ENCODE measurements at places on chromosomes 3 and 15.
A peak's percentile ranks its signal among the peaks of the same experiment; 100 is the strongest.

DNA sequence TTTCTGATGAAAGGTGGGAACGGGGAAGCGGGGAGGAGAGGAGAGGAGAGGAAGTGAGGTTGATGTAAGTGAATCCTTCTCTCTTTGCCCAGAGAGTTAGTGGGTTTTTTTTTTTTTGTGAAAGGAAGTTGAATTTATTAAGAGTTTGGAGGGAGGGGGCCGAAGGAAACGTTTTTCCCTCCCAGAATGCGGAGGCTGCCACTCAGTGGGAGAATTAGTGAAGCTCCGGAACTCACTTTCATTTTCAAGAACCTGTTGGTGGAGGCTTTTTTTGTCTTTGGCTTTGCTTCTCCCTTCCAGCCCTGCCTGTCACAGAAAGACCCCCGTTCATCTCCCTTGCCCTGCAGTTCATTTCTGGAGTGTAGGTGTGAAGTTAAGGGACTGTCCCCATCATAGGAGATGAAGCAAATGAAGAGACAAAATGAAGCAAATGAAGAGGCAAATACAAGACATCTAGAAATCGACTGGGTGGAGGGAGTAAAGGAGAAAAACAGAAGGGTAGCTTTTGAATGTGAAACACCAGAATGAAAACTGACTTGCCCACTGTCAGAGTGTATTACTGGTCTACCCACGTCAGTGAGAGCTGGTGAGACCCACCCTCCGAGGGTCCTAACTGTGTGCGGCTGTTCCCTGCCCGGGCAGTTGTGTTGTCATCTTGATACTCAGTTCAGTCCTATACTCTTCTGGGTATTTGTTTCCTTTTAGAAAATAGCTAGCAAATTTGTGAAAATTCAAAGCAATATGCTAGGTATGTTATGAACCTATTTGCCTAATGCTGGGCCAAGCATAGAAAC, 91.5 kb downstream of the ITPR1 start:
- no peak for DNase-seq

- DNase-seq: peak; percentile 95
Observed at GRCh38 chr15:82045892-82046665, at the start of gene MEX3B. TSS of gene MEX3B (minus strand) at chr15:82046018. CDS start at chr15:82045705, 313 bp downstream.

DNA sequence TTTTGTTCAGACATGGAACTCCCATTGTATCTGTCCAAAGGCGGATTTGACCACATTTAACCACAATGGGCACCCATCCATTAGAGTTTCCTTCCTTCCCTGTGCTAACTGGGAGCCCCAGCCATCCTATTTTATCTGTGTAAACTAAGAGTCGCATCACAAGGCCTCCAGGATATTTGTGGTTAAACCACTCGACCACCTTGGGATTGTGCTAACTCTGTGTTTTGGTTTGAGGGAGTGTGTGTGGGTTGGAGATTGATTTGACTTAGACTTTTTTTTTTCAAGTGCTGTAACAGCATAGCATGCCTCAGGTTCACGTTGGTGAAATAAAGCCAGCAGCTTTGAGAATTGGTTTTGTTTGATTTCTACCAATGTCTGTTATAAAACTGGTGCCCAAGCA, 100.4 kb upstream of the TP63 start:
- DNase-seq: no peak

DNA sequence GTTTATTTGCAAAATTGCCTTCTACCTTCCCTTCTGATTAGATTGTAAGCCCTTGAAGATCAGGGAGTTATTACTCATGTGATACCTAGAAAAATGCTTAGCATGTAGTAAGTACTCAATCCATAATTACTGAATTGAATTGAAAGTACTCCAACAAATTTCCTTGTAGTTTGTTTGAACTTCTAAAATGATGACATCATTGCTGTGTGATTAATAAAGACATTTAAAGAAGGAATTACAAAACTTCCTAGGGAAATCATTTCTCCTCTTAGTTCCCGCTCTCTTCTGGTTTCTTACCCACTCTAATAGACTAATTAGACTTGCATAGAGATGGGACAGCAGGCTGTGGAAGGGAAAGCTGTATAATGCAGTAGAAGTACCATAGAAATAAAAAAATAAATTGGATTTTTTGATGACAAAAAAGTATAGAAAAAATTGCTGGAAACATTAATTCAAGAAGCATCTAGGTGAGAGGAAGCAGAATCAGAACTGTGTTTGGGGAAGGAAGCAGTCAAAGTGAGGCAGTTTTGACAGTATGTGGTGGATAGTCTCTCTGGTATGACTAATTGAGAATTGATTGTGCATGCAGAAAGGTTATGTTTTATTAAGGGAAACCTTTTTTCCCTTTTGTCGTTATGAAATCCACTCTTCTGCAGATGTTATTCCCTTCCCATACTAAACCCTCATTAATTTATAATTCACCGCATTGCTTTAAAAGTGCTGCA, 93.0 kb downstream of the ALCAM start:
- no peak for DNase-seq

DNA sequence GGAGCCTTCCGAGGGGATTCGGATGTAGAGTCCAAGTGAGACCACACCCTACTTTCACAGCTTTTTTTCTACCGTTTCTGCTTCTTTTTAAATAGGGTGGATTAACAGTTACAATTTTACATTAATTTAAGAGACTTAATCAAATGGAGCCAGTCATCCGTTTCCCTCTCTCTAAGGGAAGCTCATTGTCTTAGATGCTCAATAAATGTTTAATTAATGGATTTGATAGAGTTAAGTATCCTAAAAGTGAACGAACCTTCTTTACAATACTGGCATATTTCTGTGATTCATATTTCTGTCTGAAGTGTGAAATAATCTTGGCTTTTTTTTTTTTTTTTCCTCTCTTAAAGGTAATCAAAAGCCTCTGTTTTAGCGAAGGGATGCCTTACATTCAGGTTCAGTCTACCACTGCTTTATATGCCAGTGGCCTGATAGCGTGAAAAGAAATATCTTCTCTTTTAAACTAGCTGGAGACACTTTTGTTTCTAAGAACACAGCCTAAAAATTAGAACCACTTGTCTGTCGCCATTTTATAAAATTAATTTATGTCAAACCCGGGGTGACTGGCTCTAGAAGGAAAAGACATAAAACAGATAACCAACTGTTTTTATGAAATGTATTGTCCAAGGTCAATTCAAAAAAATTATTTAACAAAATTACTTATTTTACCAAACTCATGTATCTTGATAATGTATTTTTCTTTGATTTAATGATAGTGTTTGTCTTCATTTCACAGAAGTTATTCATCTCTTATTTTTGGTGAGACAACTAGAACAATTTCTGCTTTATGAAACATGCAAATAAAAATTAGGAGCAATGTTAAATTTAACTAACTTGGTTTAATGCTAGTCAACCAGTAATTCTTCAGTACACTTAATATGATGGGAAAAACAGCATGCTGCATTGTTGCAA, 2.5 kb upstream of the CTNNB1 start:
- DNase-seq: no peak

DNA sequence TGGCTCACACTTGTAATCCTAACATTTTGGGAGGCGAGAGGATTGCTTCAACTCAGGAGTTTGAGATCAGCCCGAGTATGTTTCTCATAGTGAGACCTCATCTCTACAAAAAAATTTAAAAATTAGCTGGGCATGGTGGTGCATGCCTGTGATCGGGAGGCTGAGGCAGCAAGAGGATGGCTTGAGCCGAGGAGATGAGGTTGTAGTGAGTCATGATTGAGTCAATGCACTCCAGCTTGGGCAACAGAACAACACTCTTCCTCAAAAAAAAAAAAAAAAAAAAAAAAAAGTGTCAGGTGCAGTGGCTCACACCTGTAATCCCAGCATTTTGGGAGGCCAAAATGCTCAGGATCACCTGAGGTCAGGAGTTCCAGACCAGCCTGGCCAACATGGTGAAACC, 2.4 kb downstream of the RPL39L start:
- DNase-seq: no peak

DNA sequence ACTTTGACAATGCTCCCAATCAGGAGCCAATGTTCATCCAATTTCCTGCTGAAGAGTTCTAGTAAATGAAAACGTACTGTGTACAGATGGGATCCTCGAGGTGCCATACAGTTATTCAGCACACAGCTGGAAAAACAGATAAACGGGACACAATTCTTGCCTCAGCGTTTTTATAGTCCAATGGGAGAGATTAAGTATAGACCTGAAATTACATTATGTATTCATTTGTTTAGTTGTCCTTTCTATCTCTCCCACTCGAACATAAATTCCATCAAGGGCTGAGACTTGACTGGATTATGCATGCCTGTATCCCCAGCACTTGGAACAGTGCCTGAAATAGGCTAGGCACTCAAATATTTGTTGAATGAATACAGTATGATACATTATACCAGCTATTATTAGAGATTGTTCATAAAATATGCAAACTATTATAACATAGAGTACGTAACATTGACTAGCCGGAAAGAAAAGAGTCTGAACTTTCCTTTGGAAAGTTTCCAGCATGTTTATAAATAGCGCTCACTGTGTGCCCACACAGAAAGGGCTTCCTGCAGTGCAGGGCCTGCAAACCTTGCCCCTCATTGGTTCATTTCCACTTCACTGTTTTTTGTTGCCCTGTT, 27.4 kb upstream of the SNTN start:
- DNase-seq: no peak

- no peak for DNase-seq
Observed at GRCh38 chr15:74202452-74203401, at the start of gene STRA6. TSS of gene STRA6 (minus strand) at chr15:74202787. CDS start at chr15:74202267, 520 bp downstream.

GRCh38 chr15:49905221-49905620, 213.8 kb downstream of the ATP8B4 start:
- DNase-seq: no peak

GRCh38 chr15:63122002-63122875, 578 bp downstream of the LACTB start:
- DNase-seq: peak; percentile 20

DNA sequence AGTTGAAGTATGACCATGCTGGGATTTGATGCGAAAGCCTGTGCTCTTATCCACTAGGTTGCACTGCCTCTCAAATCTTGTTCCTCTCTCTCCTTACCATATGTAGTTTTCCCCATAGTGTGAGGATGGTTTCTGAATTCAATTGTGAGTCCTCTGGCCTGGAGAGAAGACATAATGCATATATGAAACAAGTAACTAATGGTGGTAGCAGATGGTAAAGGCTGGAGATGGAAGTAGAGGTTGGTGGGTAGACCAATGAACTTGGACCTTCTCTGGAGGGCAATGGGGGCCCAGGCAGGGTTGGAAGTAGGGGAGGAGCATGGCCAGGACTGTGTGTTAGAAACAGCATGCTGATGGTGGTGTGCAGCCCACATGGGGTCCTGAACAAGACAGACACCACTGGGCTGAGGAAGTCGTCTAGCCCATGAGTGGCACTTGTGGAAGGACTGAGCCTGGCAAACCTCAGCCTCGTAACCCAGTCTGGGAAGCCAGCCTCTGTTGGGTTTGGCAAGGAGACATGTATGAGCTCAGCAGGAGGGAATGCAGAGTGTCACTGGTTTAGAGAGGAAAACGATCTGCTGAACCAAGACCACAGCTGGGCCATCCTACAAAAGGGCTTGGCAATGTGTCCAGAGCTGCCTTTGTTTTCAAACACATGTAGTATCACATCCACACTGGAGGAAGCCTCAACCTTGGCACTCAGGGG, 18.5 kb upstream of the LMCD1 start:
- DNase-seq: peak; percentile 64

DNA sequence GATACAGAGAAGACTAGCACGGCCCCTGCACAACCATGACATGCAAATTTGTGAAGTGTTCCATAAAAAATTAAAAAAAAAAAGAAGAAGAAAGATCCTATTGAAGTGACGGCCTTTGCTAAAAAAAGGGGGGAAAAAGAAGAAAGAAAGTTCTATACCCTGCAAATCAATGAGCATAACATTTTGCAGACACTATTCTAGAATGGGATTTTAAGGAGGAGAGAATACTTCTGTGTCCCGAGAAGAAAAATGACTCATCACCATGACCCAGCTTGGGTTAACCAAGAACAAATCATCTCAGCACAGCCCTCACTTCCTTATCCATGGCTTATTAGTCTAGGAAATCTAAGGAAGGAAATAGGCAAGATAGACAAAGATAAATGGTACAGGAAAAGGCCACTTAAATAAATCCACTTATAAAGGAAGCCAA, 7.4 kb upstream of the SH3BP5 start:
- no peak for DNase-seq

- no peak for DNase-seq
Observed at GRCh38 chr3:194029846-194030245, 106.1 kb upstream of the HES1 start.

GRCh38 chr3:167918008-167918596, 177.6 kb downstream of the GOLIM4 start:
- DNase-seq: no peak

- DNase-seq: no peak
Observed at GRCh38 chr3:71372911-71373637, 210.5 kb downstream of the FOXP1 start.

DNA sequence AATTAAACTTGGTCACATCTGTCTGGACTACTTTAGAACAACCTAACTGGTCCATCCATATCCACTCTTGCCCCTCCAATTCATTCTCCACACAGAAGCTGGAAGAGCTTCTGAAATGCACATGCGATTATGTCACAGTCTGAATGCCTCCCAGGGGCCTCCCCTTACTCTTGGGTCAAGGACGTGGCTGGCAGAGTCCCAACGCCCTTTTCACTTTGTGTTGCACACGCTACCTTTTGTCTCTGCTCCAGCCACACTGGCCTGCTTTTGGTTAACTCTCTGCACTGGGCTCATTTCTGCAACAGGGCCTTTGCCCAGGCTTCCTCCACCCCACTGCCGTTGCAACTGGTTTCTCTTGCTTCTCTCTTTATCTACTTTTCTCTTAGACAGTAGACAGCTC, 245.2 kb downstream of the IL20RB start:
- no peak for DNase-seq

GRCh38 chr15:25091421-25092158, 136.8 kb downstream of the SNRPN start:
- no peak for DNase-seq

GRCh38 chr3:7683426-7683825, 818.2 kb upstream of the LMCD1 start:
- DNase-seq: no peak

GRCh38 chr3:33315826-33316225, 38.6 kb downstream of the FBXL2 start:
- DNase-seq: no peak

GRCh38 chr3:151303751-151304150, 12.9 kb downstream of the GPR87 start:
- no peak for DNase-seq

All from amygdala (tissue), 56 donors.